ENCODE measurements at places on chromosomes 1 and 21.

- DNase-seq = peak; percentile 7
Measured at GRCh38 chr1:174276087-174276486, 116.8 kb downstream of the RABGAP1L start.

- DNase-seq = no peak
Measured at GRCh38 chr1:79874289-79874688, 867.8 kb upstream of the ADGRL4 start.

- DNase-seq = no peak
Measured at GRCh38 chr1:59089036-59089798, 207.7 kb upstream of the FGGY start.

GRCh38 chr21:46489800-46490199, 31.1 kb downstream of the DIP2A start:
- no peak for DNase-seq

DNA sequence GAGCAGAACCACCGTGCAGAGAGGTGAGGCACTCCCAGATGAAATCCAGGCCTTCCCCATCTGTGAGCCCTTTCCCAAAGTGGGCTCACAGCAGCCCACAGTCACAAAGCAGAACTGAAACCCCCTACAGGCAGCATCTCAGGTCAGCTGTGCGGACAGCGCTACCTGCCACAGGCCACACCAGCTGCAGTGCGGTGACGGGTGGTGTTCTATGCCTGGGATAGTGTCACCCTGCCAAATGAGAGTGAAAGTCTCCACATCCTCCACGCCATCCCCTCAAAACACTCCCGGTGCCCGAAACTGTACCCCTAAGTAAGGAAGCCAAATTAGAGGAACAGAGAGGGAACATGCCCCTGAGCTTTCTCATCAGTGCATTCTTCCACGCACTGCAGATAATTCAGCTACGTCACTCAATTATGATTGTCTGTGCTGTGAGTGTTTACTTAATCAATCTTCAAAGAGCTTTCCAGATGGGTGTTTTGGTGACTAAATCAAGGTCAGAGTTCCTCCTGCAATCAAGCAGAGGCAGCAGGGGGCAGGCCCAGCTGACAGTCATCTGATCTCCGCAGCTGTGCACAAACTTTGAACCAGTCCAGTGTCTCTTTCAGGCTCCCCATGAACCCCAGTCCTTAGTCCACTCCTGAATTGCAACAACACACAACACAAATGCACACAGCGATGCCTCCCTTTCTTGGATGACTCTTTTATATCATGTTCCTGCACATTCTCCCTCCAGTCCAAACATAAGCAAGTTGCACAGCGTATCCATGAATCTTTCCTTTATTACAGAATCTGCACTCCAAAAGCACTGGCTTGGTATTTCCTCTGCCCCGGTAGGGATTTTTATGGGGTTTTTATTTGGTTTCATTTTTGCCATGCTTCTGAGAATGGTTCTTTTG, 150.0 kb downstream of the TOMM20 start:
- peak; percentile 87 for DNase-seq

DNA sequence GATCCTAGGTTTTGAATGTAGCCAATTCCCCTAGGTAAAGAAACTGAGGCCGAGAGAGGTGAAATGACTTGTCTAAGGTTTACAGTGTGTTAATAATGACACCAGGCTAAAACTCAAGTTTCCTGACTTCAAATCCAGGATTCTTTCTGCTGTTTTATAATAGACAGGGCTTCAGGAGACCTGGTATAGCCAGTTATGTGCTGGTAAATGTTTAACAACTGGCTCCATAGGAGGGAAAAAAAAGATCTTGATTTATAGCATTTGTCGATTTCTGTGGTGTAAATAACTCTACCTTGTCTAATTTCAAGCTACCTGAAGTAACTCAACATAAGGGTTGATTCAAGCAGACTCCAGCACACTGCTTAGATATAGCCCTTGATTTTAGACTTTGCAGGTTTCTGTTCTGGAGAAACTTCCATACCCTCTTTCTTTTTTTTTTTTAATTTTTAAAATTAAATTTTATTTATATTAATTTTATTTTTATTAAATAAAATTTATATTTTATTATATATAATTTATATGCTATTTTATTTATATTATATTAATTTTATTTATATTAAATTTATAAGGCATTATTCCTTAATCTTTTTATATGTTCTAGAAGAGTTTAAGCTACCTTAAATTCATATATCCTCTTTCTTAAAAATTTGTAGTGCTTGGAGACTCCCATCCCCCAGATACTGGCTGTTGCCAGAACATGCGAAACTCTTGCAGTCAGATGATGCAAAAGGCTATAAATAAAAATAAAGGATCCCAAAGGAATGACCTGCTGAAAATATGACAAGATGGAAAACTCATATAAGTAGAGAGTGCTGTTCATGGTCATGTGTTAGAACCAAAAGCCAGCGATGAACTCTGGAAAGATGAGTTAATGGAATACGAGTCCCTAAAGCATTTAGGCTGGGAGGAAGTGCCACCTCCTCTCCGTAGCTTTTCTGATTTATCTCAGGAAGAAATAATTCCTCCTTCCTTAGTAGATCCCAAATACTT, 35.4 kb upstream of the SRSF10 start:
- DNase-seq = no peak

GRCh38 chr1:44700573-44700972, 26.1 kb downstream of the ARMH1 start:
- no peak for DNase-seq

DNA sequence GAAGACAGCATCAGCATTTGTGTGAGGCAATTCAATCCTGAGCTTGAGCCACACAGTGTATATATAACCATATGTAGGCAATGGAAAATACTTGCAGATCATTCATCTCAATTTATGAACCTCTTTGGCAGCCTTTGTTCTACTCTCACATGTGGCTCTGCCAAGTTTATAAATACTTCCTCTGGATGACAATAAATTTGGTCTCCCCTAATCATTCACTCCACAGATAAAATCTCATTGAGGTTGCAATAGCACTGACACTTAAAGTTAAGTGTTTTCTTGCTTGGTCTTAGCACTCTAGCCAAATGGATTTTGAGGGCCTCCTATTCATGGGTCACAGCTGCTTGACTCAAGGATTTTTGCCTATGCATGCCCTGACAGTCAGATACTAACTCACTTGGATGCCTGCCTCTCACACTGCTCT, 136.6 kb upstream of the VANGL1 start:
- DNase-seq = no peak

GRCh38 chr1:231807541-231807940, 181.0 kb downstream of the DISC1 start:
- no peak for DNase-seq

DNA sequence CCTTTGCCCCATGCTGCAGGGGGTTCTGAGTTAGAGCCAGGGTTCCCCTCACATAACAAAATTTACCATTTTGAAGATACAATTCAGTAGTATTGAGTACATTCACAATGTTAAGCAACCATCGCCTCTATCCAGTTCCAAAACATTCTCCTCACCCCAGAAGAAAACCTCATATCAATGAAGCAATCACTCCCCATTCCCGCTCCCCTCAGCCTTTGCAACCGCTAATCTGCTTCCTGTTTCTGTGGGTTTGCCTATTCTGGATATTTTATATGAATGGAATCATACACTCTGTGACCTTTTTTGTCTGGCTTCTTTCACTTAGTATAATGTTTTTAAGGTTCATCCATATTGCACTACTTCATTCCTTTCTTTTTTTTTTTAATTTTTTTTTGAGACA, 32.9 kb downstream of the SERINC2 start:
- no peak for DNase-seq

DNA sequence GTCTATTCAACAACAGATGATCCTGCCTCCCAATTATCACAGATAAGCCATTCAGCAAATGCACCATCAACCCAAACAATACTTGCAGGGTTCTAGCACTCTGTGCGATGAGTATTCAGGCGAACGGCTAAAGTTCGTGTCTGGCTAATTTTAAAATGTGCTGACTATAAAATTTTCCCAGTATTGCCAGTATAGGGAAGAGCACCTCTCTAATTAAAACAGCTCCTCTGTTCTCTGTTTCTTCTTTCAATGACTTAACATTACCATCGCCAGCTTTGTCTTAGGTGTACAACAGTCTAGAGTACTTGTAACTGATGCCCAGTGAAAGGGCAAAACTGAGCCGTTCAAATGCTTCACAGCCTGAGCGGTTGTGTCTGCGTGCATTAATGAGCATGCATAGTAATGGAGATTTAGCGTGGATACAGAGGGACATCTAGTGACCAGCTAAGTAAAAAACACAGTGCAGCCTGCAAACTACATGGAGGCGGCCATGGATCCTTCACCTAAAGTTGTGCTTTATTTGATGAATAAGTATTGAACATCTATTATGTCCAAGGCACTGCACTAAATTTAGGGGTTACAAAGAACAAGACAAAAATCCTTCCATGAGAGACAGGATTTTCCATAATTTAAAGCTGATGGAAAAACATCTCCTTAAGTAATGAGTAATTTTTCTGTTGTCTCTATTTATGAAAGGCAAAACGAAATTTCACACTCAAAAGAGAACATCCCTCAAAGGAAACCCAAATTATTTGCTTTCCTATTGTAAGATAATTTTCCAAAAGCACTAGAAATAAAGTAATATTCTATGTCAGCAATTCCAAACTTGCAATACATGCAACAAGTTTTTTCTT, 120.0 kb downstream of the SETD4 start:
- DNase-seq = peak; percentile 57

- no peak for DNase-seq
Measured at GRCh38 chr1:240734001-240734400, 122.0 kb upstream of the GREM2 start.

DNA sequence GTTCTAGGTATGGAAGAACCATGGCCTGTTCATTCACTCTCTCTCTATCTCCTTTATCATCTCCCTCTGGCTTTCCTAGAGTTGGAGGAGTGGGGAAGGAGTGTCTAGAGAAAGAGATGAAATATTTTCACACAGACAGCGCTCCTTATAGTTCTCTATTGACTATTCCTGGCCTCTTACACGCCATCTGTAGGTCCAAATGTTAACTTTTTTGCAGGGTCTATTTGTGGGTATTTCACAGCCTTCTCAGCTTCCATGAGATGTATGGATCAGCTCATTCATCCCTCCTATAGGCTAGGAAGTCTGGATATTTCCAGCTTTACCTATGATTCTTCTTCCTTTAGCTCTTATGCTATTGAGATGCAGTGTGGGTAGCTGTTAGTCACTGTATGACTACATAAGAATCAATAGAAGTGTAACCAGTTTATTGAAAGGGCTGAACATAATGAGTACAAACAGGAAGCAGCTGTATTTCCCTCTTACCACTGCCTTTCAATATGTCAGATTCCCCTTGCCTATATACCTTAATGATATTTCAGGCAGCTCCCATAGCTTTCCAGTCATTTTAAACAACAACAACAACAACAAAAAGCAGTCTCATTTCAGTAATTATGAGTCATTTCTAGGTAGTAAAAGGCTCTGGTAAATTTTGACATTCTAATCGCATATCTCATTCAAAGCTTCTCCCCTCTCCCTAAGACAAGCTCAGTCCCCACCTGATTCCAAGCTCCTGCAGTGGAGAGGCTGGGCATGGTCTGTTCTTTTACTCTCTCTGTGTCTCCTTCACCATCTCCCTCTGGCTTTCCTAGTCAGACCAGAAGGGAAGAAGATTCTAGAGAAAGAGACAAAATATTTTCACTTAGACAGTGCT, 149.5 kb downstream of the TTLL7 start:
- DNase-seq = no peak

DNA sequence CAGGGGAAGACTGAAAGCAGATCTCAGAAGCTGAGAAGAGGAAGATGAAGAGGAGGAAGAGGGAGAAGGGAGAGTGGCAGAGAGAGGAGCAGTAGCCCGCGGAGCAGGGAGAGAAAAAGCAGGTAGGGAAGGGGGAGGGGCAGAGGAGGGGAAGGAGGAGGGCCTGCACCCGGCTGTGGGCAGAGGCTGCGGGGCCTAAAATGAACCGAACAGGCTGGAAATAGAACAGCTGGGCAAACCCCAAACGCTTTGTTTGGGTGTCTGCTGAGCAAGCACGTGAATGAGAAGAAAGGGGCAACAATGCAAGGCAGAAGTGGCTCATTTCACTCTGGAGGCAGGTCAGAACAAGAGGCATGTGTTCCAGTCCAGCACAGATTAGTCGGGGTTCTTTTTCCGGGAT, 33.5 kb downstream of the KCNC4 start:
- DNase-seq = peak; percentile 78

- no peak for DNase-seq
Measured at GRCh38 chr1:41762777-41763176, 155.9 kb downstream of the HIVEP3 start.
